Anterior cingulate cortex (tissue), 58 donors: ENCODE measurements at places on chromosomes 4 and X.

DNA sequence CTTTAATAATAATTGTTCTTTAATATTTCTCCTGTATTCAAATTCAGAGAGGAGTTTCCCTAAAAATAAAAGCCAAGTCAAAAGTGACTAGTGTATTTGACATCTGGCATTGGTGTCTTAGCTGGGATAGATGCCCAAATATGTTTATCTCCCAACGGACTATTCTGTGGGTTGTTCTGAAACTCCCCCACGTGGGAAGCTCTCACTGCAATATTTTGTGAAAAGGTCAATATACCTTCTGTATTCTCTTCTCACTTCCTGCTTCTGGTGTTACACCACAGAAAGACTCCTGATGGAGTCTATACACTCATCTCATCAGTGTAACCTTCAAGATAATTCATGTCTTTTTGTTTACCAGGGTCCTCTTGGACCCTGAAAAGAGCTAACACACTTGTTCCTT, 2052.8 kb upstream of the TENM3 start:
- no peak for DNase-seq

DNA sequence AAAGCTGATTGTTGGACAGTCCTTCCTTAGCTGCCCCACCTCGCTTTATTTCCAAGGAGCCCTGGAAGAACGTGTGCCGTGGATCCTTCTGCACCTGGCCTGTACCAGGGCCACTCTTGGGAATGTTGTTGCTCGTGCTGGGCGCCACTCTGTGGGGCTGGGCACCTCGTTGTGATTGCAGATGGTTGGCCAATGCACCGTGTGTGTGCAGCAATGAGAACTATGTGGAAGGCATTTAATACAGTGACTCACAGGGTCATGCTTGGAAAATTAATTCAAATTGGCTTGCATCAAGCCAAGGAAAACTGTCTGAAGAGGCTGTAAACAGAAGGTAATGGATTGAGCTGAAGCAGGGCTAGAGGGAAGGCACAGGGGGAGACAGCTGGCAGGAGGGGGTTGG, 37.0 kb upstream of the CD99L2 start:
- DNase-seq: no peak

DNA sequence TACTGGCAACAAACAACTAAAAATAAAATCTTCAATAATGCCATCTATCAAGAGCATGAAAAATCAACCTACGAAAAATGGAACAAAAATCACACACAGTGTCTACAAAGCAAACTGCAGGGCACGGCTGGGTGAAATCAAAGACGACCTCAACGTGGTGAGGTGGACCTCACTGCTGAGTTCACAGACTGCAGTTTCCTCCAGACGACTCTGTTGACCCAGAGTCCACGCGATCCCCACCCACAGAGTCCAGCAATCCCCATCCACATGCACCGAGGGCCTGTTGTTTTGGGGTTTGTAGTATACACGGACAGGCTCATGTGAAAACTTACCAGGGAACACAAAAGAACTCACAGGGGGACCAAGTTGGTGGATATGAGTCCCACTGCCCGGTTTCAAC, 31.1 kb upstream of the GTPBP6 start:
- no peak for DNase-seq

DNA sequence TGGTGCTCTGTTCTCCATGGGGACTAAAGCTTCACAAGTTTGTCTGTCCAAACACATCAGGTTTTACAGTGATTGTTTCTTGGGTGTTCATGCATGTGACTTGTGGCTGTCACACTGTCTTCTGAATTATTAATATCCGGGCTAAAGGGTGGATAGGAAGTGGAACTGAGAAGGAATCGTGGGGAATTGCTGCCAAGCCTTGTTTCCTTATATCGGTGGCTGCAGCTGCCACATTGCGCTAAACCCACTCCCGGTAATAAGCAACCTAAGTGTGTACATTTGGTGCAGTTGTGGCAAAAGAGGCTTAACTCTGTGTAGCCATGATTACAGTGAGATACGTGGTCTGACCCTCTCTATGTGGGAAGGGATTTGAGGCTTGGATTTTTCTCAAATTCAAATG, 30.7 kb downstream of the SEPTIN11 start:
- no peak for DNase-seq

GRCh38 chr4:52651996-52652672, 7.0 kb downstream of the USP46 start:
- DNase-seq: no peak

GRCh38 chrX:120790118-120790517, 85.5 kb downstream of the CT47B1 start:
- DNase-seq: peak; percentile 7

DNA sequence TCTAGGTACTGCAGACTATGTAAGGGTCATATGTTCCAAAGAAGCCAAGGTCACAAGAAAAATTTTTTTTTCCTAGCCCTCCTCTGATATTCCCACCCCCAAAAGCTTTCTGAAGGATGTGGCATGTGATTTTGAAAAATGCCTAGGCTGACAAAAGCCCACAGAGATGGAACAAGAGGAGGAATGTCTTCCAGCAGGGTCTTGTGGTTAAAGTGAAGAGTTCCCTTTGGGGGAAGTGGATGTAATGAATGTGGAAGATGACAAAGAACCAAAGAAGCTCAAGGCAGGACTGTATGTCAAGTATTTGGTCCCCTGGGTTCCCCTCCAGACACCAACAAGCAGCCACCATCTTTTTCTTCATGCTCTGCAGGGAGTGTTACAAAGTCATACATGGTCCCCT, 268.8 kb downstream of the BCOR start:
- DNase-seq: no peak

GRCh38 chr4:110620691-110621327, 2.1 kb downstream of the PITX2 start:
- DNase-seq: no peak

DNA sequence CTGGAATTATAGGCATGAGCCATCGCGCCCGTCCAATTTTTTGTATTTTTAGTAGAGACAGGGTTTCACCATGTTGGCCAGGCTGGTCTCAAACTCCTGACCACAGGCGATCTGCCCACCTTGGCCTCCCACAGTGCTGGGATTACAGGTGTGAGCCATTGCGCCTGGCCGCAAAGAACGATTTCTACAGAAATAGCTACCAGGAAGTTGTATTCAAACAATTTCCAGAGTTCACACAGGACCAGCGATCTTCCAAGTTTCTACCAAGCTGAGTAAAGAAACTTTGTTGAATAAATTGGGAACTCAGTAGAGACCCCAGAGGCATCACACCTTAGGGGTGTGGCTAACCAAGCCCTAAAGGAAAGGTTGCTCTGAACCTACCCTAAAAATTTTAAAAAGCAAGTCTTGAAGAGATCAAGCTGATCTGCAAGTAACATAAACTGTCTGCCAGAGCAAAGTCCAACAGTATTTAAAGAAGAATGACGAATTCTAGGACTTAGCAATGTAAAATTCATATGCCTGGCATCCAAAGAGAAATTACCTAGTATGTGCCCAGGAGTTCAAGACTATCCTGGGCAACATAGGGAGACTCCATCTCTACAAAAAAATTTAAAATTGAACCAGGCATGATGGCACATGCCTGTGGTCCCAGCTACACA, 48.4 kb upstream of the USP9X start:
- no peak for DNase-seq

DNA sequence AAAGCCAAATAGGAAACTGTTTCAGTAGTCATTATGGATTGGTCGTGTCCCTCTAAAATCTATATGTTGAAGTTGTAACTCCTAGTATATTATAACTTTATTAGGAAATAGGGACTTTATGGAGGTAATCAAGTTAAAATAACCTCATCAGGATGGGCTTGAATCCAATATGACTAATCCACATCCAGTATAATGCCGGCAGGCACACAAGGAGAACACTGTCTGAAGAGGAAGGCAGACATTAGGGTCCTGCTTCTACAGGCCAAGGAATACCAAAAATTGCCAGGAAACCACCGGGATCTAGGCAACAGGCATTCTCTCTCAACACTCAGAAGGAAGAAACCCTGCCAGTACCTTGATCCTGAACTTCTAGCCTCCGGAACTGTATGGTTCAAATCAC, 130.3 kb downstream of the ATP10D start:
- DNase-seq: no peak

DNA sequence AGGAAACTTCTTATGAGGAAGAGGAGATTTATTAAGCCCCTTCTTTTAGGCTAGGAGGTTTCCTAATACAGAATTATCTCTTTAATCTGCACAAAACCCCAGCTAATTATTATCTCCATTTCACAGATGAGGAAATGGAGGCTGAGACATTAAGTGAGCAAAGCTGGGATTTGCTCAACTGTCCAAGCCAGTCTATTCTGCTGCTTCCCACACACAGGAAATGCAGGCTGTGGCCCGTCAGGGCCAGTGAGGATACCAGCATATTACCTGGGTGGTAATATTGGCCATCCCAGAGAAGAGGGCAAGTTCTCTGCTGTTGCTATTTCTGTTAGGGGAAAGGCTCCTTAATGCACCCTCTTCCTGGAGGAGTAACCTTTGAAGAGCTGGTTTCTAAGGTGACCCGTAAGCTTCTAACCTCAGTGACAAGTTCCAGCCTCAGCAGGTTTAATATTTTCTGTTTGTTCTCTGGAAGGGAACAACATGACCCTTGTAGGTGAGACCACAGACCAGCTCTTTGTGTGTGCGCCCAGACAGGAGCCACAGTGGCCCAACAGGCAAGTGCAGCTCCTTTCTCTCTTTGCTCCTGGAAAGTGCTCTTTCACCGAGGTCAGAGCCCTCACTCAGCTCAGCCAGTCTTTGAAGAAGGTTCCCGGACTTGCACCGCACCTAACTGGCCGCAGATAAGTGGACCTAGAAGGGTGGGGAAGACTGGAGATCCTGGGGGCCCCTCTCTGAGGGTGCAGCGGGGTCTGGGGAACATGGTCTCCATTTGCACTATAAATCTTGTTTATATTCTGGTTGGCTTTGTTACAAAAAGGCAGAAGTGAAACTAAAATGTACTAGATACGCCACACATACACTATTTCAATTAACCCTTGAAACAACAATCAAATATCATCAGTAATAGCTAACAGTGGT, 35.5 kb downstream of the TBC1D9 start:
- no peak for DNase-seq

DNA sequence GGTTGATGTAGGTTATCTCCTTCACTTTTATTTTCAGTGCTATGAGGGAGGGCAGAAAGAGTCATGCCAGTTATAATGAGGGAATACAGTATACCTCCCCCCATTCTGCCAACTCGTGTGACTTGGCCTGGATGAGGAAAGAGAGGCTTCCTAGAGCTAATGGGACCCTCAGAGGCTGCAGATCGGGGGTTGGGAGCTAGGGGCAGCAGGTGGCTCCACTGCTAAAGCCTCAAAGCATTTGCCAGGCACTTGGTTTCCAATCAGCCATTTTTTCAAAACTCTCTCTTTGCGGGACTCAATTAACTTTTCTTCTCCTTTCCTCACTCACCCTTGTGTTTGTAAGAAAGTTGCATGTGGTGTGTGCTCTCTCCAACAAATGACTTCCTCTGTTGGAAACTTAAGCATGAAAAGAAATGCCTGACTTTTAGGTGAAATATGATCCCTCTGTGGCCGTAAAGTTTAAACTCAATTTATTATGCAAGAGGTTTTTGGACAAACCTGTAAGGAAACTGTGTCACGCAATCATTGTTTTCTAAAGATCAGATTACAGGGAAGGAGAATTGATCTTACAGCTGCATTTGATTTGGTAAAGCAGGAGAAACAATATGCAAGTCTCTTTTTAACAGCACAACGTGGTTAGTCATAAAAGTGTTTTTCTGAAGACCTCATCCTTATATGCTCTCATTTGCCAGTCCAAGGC, 7.0 kb downstream of the SFRP2 start:
- no peak for DNase-seq
